NCI-H524 (cell line): ENCODE measurements at places on chromosomes 1 and 21.

- peak; percentile 77 for DNase-seq
Measured at GRCh38 chr1:30379684-30380624, 343.4 kb downstream of the MATN1 start.

GRCh38 chr1:205595435-205595834 is 36.4 kb downstream of the ELK4 start:
- no peak for DNase-seq

GRCh38 chr1:8649027-8649426 is 168.4 kb downstream of the RERE start:
- no peak for DNase-seq

DNA sequence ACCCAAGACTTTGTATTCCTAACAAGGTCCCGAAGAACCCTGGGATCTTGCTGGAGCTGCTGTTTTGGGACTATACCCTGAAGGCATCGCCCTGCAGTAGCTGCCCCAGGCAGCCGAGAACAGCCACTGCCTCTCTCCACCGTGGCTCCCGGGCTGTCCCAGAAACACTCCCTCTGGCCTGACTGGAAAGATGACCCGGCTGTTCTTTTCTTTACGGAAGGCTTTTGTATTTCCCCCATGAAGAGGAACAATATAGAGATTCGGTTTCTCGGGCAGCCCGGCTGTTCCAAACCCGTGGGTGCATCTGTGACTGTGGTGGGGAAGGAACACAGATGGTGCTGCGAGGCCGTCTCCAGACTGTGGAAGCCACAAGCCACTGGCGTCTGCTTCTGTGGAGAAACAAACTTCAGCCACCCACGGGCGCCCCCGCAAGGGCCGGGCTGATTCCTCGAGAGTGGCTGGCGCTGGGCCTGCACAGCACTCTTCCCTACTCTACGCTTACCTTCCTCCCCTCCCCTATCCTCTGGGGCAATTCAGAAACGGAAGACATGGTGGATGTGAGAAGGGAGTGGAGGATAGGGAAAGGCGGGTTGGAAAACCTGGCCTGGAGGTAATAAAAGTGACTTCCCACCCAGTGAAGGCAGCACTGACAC is 33.7 kb upstream of the VASH2 start:
- peak; percentile 18 for DNase-seq

DNA sequence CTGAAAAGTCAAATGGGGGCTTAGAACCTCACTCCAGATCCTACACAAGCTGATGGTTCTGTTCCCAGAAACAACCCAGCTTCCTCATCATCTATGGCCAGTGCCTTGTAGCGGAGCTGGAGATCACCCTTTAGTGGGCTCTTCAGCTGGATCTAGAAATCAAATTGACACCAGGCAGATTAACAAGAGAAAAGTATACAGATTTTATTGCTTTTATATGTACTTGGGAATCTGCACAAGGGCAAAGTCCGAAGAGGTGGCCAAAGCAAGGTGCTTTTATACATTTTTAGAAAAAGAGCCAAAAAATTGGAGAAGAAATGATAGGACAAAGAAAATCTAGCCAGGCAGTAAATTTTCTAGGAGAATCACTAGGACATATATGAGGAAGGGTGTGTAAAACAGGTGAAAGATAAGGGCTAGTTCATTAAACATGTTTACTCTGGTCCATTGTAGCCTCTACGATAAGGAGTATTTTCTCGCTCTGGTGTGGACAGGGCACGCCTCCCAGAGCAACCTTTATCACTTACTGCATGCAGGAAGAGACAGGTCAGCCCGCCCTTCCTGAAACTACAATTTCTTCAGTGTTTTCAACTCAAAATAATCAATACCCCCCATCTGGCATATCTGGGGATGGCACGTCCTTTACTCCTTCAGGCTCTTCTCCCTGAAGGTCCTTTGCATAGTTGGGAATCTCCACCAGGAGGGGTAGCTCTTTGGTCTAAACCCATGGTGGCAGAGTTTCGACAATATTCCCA is 14.0 kb upstream of the LGALS8 start:
- DNase-seq: no peak

DNA sequence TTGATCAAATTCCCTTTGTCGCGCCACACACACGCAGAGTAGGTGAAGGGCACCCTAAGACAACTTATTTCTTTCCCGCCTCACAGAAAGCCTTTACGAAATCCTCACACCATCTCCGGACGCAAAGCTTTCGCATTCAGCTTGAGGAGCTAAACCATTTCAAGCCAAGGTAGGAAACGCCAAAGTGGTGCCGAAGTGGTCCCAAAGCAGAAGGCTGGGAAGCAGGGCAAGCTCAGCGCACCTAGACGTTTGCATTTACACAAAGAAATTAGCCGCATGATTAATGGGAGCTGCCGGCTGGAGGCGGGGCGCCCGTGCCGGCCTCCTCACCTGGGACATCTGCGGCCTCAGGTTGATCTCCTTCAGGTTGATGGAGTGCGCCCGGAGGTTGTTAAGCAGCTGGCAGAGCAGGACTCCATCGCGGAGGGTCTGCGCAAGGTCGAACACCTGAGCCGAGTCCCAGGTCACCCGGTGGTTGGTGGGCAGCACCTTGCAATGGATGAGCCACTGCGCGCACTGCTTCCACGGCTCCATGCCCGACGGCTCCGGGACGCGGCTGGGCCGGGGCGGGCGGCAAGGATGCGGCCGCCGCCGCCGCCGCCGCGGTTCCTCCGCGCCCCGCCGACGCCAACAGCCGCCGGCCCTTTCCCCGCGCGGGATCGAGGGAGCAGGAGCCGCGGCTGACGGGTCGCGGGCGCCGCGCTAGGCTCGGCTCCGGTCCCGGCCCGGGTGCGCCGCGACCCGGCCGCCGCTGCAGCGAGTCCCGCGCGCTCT is 457 bp downstream of the VAV3 start:
- DNase-seq: no peak

GRCh38 chr1:151526735-151527525 is 13.2 kb upstream of the TUFT1 start:
- DNase-seq: no peak

DNA sequence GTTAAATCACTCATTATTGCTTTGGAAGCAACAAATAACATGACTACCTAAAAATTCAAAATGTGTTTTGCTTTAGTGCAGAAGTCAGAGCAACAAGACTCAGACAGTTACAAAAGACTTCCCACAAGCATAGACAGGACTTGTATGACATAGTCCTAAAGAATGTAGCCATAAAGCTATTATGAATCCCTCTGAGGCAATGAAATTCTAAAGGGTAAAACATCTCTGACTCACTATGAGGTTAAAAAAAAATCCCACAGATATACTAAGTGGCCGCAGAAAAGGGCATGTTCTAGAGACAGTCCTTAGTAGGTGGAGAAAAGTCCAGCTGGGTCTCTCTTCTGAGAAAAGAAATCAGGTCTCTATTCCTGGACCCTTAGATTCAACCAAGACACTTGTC is 4.9 kb downstream of the PRKAB2 start:
- DNase-seq: no peak

GRCh38 chr1:155884031-155884960 is 24.9 kb downstream of the SYT11 start:
- no peak for DNase-seq

GRCh38 chr1:206065547-206066145 is 12.7 kb downstream of the RHEX start:
- no peak for DNase-seq

DNA sequence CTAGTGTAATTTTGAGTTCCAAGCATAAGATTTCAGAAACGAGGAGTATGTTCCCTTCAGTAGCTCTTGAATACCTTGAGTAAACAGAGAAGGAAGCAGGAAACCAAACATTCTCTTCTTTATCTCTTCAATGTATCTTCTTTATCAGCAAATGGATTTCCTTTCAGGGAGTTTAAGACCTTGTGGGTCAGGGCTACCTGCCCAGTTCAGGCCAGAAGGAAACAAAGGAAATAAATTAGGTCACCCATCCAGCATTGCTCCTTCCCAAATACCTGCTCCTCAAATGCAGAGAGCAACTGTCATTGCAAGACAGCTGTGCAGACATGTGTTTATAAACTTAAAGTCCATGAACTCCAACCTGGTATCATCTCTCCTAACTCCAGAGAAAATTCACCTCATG is 130.1 kb upstream of the SOD1 start:
- DNase-seq: no peak

GRCh38 chr1:20183616-20184271 is 2.2 kb upstream of the UBXN10 start:
- DNase-seq: no peak

GRCh38 chr1:183598386-183598785 is 8.1 kb upstream of the NCF2 start:
- no peak for DNase-seq

GRCh38 chr1:235763962-235764361 is 102.7 kb downstream of the LYST start:
- DNase-seq: no peak

DNA sequence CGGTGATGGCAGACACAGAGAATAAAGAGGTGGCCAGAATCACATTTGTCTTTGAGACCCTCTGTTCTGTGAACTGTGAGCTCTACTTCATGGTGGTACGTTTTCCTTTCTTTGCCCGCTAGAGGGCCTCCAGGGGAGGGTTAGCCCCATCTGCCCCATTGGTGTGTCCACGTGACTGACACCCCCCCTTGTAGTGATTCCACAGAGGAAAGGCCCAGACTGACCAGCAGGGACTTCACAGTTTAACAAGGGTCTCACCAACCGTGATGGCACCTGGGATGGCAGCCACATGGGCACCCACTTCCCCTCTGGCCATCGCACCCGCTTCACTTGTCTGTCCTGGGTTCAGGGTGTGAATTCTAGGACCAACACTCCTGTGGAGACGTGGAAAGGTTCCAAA is 22.3 kb upstream of the SARS1 start:
- no peak for DNase-seq

- no peak for DNase-seq
Measured at GRCh38 chr21:38136201-38136600, 120.6 kb upstream of the KCNJ15 start.

- DNase-seq: no peak
Measured at GRCh38 chr1:184513966-184514365, 127.1 kb downstream of the C1orf21 start.

DNA sequence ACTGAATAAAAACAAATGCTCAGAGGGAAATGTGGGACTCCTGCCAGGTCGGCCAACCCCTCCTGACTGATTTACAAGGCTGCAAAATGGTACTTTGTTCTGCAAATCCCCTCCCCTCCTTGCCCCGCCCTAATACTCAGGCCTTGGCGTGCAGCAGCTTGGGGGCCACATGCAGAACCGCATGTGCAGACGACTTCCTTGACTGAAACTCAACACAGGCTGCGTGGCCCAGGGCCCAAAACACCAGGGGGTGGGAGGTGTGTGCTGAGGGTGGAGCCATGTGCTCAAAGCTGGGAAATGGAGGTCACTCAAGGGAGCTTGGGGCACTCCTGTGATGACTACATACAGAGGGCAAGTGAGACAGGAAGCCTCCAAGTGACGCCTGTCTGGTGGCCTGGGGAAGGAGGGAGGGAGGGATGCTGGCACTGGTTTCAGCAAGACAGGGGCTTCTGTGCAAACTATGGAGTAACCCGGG is 87.2 kb downstream of the MRPL37 start:
- DNase-seq: peak; percentile 59

DNA sequence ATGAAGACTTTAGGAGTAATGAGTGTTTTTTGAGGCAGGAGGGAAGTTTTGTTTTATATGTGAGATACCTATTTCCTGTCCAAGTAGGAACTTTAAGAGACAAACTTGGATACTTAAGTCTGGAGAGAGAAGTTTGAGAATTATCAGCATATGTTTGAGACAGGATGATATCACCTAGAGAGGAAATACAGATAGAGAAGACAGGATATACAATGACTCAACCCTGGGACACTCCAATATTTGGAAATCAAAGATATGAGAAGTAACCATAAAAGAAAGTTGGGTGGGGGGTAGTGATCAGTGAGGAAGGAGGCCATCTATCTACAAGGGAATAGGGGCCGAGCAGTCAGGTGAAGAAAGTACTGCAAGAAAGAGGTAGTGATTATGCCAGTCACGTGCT is 6.5 kb downstream of the LCE7A start:
- DNase-seq: no peak
